T-cell (primary cell): ENCODE measurements at places on chromosomes 4 and X.

DNA sequence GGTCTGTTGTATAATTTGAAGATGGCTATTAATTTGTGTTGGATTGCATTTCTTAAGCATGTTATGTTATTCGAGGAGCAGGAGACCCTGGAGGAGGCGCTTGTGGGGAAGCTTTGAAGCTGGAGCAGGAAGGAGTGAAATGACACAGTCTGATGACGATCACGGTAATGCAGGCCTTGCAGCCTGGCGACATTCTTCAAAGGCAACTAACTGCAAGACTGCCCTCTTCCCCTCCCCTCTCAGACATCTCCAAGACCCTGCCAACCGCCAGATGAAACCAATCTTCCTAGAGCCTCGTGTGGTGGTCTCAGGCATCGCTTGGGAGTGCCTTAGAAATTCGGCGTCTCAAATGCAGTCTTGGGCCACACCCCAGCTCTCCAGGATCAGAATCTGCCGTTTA lies 16.1 kb downstream of the CLCN4 start:
- DNase-seq = no peak

GRCh38 chr4:168151327-168151726 lies 59.0 kb downstream of the ANXA10 start:
- no peak for DNase-seq

DNA sequence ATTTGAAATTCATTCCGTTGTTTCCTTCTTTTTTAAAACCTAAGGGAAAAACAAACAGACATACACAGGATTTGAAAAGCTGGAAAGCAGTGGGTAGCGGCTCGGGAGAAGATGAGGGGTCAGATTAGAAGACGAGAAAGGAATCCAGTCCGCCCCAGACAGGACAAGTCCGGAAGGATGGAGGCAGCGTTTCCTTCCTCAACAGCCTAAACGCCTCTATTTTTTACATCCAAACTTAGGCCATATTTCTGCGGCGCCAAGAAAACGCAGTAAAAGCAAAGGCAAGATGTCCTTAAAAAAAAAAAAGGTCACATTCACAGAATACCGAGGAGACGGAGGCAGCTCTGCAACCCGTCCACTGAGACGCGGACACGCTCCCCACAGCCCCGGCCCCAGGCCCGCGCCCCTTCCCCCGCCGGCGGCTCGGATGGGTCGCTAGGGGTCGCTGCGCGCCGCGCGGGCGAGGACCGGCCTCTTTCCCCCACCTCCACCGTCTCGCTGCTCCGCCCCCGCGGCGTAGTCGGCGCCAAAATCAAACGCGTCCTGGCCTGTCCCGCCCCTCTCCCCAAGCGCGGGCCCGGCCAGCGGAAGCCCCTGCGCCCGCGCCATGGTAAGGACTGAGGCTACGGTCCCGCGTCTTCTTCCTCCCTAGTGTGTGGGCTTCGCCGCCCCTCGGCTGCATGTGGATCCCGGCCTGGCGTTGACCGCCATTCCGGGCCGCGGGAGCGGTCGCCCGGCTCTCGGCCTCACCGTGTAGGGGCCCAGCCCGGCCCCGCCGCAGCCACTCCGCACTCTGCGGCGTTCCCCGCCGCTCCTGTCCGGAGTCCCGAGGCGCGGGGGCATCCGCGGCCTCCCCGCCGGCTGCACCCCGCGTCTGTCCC lies at the start of gene MND1:
Gene MND1, plus strand, starts transcription at position 558 of the 881 bp plus-strand sequence. Its CDS starts 50 bp downstream, at position 608.
- DNase-seq = peak; percentile 87

DNA sequence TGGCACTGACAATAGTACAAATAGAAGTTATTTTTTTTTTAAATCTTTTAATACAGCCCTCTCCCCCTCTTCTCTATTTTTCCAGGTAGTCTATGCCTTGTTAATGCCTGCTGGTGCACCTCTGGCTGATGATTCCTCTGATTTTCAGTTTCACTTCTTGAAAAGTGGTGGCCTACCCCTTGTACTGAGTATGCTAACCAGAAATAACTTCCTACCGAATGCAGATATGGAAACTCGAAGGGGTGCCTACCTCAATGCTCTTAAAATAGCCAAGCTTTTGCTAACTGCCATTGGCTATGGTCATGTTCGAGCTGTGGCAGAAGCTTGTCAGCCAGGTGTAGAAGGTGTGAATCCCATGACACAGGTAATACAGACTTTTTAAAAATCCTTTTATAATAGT lies 99.1 kb downstream of the USP9X start:
- no peak for DNase-seq

GRCh38 chr4:7470111-7470510 lies 35.4 kb upstream of the PSAPL1 start:
- DNase-seq = no peak

- no peak for DNase-seq
Measured at GRCh38 chr4:29276150-29276549, 1444.0 kb upstream of the PCDH7 start.
